NT2/D1 (cell line): ENCODE measurements at places on chromosomes 7 and 10.

DNA sequence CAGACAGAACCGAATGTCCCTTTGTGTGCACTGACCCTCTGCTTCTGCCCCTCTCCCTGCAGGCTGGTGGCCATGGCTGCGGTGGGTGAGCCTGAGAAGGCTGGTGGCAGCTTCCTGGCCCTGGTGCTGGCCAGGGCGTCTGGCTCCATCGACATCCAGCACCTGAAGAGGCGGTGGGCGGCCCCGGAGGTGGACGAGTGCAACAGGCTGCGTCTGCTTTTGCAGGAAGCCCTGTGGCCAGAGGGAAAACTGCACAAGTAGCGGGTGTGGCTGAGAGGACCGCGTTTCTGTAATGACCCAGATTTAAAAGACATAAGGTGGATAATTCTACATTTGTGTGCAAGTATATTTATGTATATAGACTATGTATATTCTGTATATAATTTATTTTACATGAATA lies 89.2 kb downstream of the DYNC2I1 start:
- no peak for DNase-seq

GRCh38 chr7:27161721-27162560 lies 3.4 kb downstream of the HOXA9 start:
- no peak for DNase-seq

DNA sequence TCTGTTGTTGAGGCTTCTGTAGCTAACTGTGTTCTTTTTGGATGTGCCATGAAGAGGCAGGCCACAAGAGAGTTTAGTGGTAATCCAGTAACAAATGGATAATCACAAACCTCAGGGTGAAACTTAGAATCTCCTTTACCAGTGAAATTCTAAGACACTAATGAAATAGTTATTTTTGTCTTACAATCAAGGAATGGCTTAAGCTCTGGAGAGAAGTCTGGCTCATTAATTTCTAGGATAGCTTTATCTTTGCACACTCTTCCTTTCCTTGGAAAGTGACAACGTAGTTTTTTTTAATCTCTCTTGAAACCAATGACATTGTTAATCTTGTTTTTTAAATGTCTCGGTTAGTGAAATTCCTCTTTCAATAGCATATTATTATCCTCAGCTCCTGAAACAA lies 93.7 kb upstream of the IFRD1 start:
- DNase-seq, result no peak

- peak; percentile 57 for DNase-seq
These were observed 157.2 kb upstream of the ZNF92 start for GRCh38 chr7:65216469-65216868.

- no peak for DNase-seq
These were observed 126.5 kb downstream of the ARID5B start for GRCh38 chr10:62027841-62028501.

DNA sequence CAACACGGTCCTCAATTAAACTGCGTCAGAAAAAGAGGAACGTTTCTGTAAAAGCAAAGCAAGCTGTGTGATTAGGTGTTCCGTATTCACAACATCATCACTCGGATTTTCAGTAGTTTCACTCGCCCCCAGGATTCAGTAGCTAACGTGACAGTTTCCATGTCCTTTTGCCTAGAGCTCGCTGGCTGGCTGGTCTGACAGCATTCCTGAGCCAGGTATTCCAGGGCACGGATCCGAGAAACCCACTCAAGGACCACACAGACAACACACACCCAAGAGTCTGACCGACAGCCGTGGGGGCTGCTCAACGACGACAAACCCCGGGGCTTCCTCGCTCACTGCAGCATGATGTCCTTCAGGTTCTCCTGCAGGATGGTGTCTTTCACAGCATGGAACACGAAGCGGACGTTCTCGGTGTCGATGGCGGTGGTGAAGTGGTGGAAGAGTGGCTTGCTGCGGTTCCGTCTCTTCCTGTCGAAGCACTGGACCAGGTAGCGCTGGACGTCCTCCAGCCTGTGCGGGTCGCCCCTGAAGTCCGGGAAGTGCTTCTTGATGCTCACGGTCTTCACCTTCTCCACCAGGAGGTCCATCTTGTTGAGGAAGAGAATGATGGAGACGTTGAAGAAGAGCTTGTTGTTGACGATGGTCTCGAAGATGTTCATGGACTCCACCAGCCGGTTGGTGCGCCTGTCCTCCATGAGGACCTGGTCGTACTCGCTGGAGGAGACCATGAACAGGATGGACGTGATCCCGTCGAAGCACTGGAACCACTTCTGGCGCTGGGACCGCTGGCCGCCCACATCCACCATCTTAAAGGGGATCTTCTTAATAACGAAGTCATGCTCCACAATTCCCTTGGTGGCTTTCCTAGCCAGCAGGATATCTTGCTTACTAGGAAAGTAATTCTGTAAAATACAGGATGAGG lies 43.1 kb downstream of the AMZ1 start:
- DNase-seq, result no peak

- DNase-seq, result no peak
These were observed 100.3 kb downstream of the RAPGEF5 start for GRCh38 chr7:22256541-22257096.

- no peak for DNase-seq
These were observed 104.0 kb downstream of the CYTH3 start for GRCh38 chr7:6168477-6168868.

GRCh38 chr10:88070080-88070880 lies 206.9 kb downstream of the PTEN start:
- no peak for DNase-seq

- no peak for DNase-seq
These were observed 2.5 kb downstream of the GCK start for GRCh38 chr7:44186736-44187135.

DNA sequence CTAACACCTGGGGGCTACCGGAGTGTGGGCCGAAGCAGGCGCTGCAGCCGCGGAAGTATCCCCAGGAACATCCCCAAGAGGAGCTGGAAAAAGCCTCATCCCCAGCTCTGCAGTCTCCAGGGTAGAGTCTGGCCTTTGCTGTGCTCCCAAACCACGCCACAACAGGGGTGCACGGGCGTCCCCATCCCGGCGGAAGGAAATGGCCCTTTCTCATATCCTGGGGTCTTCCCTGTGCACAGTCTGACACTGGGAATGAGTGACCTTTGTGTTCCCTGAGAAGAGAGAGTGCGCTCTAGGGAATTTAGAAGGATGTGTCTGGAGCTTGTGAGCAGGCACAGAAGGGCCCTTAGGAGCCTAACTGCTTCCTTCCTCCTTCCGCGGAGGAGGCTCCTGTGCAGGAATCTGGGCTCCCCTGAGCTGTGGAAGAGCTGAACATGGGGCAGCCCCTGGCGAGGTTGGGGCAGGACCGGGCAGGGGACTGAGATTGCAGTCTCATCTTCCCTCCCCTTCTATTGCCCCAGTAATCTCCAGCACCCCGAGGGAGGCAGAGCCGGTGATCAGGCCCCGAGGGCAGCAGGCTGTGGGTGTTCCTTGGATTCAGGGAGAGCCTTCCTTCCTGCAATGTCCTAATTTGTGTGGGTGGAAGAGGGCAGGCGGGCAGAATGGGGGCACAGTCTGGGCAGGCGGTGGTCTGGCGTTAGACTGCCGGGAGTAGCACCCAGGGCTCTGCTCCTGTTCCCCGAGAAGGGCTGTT lies 1.3 kb downstream of the REPIN1 start:
- DNase-seq, result no peak

DNA sequence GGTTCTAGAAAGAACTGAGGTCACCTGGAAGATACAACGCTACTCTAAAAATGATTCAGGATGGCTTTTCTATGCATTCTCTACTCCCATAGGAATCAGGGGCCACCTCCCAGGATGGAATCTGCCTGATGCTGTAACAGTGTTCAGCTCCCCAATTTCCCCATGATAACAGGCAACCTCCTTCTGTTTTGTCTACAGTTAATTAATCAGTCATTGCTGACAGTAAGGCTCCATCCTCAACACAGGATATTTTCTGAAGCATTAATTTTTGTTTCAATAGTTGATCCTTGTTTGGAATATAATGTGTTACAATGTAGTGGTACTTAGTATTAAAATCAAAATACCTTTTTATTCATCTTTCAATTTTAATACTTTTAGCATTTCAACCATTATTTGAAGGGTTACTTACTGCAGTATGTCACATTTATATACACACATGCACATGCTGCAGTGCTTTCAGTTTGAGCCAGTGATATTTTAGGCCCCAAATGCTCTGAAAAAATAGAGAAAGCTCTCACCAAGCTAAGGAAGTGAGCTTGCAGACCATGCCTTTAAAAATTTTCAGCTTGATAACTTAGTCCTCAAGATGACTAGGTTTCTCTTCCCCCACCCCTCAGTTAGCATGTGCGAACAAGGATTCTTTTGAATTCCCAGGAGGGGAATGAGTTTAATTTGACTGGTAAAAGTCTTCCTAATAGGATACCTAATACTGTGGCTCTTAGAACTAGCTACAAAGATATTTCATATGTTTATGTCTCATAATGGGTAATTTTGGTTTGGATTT lies 592 bp upstream of the PIK3CG start:
- no peak for DNase-seq

GRCh38 chr7:47337531-47337930 lies 244.4 kb downstream of the TNS3 start:
- DNase-seq, result no peak

DNA sequence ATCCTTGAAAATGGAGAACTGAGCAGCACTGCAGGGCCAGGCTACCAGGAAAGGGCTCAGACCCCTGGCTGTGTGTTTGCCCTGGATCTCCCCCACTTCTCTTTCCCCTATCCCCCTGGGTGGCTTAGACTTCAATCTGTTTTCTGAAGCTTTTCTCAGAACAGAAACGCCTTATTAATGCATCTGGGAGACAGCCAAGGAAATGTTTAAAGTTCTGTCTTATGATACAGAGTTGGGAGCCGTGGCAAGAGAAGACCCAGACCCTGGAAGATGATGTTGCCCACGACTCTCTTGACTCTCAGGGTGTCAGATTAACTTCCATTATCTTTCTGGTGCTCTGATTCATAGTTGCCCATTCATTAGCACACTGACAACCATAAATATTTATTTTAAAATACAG lies 107.1 kb downstream of the EBLN1 start:
- DNase-seq, result no peak

DNA sequence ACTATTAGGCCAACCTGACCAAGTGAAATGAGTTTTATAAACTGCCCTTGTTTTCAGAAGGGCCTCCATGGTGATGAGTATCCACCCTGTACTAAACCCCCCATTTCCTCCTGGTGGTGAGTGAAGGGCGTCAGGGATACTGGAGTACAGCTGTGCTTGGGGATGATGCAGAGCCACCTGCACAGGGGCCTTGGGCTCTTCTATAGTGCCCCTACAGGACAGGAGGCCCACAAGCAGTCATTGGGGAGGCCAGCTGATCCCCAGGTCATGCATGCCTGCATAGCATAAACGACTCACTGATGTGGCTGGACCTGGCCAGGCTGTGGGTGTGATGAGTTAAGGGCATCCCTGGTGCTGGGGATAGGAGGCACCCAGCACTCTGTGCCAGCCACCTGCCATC lies 114.1 kb upstream of the CELF2 start:
- DNase-seq, result no peak

DNA sequence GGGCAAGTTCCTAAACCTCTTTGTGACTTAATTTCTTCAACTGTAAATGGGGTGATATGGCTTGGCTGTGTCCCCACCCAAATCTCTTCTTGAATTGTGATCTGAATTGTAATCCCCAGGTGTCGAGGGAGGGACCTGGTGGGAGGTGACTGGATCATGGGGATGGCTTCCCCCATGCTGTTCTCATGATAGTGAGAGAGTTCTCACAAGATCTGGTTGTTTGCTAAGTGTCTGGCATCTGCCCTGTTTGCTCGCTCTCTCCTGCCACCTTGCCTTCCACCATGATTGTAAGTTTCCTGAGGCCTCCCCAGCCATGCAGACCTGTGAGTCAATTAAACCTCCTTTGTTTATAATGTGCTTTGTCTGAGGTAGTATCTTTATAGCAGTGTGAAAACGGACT lies 177.0 kb downstream of the MYOF start:
- DNase-seq, result no peak

DNA sequence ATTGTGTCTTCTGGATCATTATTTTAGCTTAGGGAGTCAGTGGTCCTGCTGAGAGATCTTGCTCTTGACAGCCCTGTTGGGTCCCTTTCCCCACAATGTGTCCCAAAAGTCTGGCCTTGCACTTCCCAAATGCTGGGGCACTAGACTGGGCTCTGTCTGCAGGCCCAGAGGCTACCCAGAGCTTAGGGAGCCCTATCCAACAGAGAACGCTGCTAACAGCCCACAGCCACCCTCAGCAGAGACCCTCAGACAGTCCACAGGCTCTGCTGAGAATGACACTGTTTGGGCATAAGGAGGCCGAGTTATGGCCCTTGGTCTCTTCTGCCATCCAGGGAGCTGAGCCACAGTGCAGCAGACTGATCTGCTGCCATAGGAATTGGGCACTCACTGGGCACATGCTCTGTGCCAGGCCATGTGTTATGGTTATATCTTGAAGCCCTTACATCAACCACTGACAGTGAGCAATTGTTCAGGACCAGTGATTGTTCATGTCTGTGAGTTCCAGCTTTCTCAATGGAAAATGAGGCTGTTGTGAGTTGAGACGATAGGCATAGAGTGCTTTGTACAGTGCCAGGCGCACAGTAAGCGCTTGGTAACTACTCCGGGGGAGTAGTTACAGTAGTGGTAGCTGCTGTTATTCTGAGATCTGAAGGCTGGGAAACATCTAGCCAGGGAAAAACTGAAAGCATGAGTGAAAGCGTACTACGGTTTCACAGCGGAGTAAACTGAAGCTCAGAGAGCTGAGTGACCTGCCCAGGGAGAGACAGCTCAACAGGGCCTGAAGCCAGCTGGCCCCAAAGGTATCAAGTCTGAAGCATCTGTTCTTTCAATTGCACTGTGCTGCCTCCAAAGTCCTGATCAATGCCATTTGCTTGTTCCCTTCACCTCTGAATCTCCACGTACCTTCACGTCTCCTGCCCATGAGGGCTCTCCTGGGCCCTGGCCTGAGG lies 77.6 kb upstream of the PRLHR start:
- no peak for DNase-seq

DNA sequence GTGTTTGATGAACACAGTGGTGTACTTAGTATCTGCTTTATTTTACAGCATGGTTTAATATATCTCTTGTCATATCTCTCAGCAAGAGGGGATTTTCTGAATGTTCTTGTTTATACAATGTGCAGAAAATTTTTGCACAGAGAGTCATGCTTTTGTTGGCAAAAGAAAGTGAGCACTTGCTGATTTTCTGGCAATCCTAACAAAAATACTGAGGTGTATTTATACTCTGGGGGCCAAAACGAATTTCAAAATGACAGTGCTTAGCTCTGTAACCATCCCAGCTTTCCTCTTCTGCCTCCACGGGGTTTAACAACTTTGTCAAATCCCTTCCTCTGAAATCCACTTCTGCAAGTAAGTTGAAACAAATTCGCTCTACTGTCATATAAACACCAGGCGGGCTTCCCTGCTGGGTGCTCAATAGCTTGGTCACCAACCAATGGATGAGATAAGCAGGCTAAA lies 169.2 kb downstream of the NOC3L start:
- no peak for DNase-seq

DNA sequence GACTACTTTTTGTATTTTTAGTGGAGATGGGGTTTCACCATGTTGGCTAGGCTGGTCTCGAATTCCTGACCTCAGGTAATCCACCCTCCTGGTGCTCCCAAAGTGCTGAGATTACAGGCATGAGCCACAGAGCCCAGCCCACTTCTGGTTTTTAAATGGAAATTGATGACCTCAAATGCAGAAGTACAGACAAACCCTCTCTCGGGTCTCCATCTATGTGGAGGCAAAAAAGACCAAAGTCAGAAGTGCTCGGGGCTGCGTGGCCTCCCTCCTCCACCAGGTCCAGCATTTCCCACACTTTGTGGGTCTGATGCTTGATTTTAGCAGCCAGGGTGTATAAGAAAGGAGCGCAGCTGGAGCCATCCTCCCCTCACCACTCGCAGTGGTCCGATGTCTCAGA lies 187.3 kb upstream of the AUTS2 start:
- DNase-seq, result no peak
